ENCODE measurements at places on chromosomes 3 and 15.

- DNase-seq: no peak
Measured at GRCh38 chr3:52524258-52524751, 9.4 kb downstream of the NT5DC2 start.

DNA sequence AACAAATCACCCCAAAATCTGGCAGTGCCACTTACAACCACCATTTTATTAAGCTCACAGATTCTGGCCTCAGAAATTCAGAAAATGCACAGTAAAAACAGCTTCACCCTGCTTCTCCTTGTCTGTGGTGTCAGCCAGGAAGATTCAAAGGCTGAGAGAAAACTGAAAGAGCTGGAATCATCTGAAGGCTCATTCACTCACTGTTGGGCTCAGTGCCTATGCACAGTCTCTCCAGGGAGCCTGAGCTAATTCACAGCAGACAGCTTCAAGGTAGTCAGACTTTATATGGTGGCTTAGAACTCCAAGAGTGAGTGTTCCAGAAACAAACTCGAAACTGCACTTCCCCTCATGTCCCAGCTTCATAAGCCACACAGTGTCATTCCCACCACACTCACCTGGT lies 16.5 kb upstream of the PLOD2 start:
- DNase-seq: no peak

DNA sequence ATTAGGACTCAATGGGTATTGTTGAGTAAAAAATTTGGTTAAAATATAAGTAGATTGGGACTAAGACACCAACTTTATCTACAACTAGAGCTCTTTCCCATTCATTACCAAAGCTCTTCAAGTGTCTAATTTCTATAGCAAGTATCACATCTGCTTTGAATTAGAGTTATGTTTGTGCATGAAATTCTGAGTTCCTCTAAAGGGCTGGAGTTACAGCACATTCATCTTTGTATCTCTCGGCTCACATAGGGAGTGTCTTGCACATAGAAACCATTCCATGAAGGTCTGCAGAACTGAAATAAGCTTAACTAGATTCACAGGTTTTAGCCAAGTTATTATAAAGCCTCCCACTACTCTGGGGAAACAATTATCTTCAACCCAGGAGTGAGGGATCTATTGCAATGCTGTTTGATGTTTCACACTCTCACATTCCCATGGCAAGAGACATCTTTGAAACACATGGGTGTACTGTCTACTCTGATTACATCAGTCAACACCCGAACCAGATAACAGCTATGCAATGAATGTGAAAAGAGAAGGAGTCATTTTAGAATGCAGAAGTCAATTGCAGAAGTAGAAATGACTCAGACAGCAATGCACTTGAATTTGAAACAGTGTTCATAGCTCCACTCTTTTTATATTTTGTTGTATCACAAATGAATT lies 93.1 kb upstream of the KBTBD8 start:
- DNase-seq: no peak

DNA sequence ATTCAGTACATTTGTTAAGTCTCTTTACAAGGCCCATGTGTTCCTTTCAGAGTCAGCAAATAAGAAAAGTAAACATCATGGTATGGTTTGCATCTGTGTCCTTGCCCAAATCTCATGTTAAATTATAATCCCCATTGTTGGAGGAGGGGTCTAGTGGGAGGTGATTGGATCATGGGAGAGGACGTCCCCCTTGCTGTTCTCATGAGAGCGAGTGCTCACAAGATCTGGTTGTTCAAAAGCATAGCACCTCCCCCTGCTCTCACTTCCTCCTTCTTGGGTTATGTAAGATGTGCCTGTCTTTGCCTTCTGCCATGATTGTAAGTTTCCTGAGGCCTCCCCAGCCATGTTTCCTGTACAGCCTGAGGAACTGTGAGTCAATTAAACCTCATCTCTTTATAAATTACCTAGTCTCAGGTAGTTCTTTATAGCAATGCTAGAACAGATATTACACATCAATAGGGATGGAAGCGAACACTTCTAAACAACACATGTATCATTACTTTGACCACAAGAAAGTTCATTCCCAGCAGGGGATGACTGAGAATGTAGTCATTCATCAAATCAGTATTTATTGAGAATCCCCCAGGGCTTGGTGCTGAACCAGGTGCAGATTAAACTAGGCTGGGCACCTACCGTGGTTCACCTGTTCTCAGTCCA lies 4.1 kb downstream of the EFCAB12 start:
- DNase-seq: no peak

DNA sequence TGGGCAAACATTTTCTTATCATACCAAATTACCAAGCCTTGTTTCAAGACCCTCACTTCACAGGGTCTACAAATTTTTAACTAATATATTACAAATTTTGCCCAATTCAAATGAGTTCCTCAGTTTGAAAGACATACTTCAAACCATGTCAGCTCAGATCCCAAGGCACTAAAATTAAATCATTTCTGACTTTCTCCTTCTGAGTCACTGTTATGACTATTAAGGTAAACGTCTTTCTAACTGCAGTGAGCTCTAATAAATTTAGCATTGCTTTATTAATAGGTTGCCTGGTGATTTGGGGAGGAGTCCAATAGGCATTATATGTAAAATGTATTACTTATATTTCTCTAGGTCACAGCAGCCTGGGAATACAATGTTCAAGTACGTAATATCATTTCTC lies 158.2 kb upstream of the ARHGEF26 start:
- DNase-seq: no peak

DNA sequence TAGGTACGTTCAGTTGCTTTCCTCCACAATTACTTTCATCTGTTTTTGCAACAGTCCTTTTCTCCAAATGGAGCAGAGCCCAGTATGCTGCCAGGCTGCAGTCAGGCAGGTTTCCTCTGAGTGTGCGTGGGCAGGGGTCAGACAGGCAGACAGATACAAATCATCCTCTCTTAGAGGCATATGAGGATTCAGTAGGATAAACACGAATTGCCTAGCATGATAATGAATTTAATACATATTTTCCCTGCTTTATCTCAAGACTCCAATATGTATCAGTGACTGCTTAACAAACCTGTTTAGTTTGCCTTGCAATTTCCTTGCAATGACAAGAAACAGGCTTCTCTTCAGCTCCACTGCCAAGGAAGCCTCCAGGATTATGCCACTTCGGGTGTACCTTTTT lies 140.7 kb upstream of the NR2E3 start:
- no peak for DNase-seq

DNA sequence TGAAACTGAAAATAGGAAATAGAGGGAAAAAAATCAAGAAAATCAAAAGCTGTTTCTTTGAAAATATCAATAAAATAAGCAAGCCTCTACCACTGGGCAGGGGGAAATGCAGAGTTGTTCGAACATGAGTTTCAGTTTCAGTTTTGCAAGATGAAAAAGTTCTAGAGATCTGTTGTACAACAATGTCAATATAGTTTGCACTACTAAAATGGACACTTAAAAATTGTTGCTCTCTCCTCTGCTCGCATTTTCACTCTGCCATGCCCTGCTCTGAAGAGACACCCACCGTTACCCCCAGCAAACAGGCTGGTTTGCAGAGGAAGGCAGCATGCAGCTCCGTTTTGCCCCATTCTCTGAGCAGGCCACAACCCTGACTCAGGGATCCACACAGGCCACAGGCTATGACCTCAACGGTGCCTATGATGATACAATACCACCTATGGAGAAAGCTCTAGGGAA lies 64.5 kb downstream of the ZNF148 start:
- DNase-seq: no peak

- no peak for DNase-seq
Measured at GRCh38 chr3:135009014-135009413, 214.0 kb downstream of the EPHB1 start.

GRCh38 chr3:116135457-116136085 lies 309.7 kb downstream of the LSAMP start:
- no peak for DNase-seq

- DNase-seq: no peak
Measured at GRCh38 chr3:157559401-157559800, 56.2 kb upstream of the VEPH1 start.

GRCh38 chr3:61897848-61898247 lies 336.5 kb downstream of the PTPRG start:
- DNase-seq: no peak

DNA sequence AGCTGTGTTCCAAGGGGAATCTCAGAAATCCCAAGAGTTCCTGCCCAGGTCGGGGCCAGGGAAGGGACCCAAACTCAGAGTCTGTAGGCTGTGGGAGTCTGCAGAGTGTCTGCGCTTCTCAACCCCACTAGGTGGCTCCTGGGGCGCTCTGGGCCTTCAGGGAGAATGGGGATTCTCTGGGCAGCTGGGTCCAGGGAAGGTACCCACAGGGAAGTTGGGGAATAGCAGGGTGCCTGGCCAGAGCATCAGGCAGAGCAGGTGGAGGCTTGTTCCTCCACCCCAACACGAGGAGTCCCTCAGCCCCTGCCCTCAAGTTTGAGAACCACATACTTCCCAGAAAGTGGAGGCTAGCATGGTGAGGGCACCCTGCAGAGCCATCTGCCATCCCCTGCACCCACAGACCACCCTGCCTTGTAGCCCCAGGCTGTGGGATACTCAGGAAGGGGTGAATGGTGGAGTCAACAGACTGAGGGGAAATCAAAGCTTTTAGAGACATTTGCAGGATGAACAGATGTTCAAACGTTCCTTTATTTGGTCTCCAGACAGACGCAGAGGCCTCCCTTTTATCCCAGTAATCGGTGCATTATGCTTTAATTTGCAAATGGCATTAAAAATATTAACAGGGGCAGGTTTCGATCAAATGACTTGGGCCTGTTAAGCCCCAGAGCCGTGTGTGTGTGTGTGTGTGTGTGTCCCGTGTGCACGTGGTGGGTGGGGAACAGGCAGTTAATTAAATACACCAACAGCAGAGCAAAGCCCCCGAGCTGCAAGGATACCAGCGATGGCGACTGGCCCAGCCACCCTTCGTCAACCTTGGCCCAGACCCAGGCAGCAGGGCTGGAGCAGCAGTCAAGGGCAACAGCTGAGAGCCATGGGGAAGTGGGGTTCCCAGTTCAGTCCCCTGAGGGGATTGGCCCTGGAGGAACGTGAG lies 57.7 kb downstream of the DNAJB8 start:
- DNase-seq: no peak

- DNase-seq: no peak
Measured at GRCh38 chr3:53712817-53713388, 133.3 kb downstream of the CHDH start.

DNA sequence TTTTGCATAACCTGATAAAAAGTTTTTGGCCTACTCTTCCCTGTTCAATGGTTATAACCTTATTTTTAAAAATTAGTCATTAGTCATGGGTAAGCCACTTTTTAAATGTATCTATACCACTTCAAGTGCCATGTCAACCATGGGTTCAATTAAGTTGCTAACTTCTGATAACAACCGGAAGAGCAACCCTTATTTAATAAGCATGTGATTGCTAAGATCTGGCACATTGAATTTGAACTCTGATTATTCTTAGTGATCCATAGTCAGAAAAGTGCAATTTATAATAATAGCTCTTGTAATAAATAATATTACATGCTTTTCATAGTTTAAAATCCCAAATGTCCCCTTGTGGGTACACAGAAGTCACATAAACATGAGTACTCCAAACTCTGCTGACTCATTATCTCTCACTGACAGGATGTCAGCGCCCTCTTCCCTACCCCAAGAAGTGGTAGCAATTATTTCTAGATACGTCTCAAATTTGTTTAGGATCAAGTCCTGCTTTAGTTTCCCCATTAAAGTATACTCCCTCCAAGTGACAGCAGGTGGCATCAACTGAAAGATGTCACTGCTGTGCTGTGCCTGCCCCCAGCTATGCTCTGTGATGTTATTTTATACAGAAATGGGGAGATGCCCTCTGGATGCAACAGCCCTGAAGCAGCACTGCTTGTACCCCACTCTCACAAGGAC lies 18.6 kb downstream of the SAMD7 start:
- no peak for DNase-seq

- no peak for DNase-seq
Measured at GRCh38 chr3:23103764-23104163, 99.4 kb upstream of the UBE2E2 start.

- DNase-seq: no peak
Measured at GRCh38 chr15:26662283-26662682, 110.6 kb downstream of the GABRB3 start.

GRCh38 chr3:154050216-154050615 lies 71.0 kb upstream of the ARHGEF26 start:
- DNase-seq: no peak

GRCh38 chr15:60729850-60730458 lies 251.0 kb upstream of the ICE2 start:
- DNase-seq: no peak

- no peak for DNase-seq
Measured at GRCh38 chr3:13065727-13066126, 7.5 kb downstream of the IQSEC1 start.

Measured in stimulated activated CD4-positive, alpha-beta T cell treated with anti-CD3 and anti-CD28 coated beads, TNF-alpha, amount 100 ng/mL, for 1 hour (primary cell).